Prostate gland (tissue), 2 donors: ENCODE measurements at places on chromosomes 11 and 22. TPM values are rescaled to one million over a fixed set of nuclear protein-coding genes. Genes with fewer than 3 reads are reported as not detected.

The CRACR2B gene
- total RNA-seq: 23.2 TPM

The KLHL35 gene
- 0.46 TPM for total RNA-seq

The E2F8 gene
- total RNA-seq: 0.57 TPM

The RIMBP3B gene
- total RNA-seq: not detected

The CHADL gene
- total RNA-seq: 19.0 TPM

The RAB3IL1 gene
- total RNA-seq: 3.5 TPM

The PARVG gene
- total RNA-seq: 13.5 TPM

The OR10A2 gene
- not detected for total RNA-seq

The HDAC10 gene
- 41.3 TPM for total RNA-seq

The F2 gene
- not detected for total RNA-seq

The KIAA0930 gene
- total RNA-seq: 29.1 TPM

The OOSP4B gene
- not detected for total RNA-seq

The KRTAP5-8 gene
- total RNA-seq: 2.8 TPM

The OR51B5 gene
- 0.23 TPM for total RNA-seq

The ACTN3 gene
- total RNA-seq: not detected

The SPI1 gene
- total RNA-seq: 6.8 TPM

The MS4A12 gene
- total RNA-seq: not detected

The SULT4A1 gene
- 0.14 TPM for total RNA-seq

The MYBPC3 gene
- total RNA-seq: not detected

The CHST1 gene
- total RNA-seq: 0.32 TPM

The MMP1 gene
- total RNA-seq: not detected

The HSPB2 gene
- total RNA-seq: not detected

The KDM4E gene
- not detected for total RNA-seq

The CHRNA10 gene
- total RNA-seq: 0.96 TPM

The MIOX gene
- total RNA-seq: not detected

The C1QTNF6 gene
- total RNA-seq: 9.3 TPM

The LARGE2 gene
- total RNA-seq: 33.6 TPM

The P2RY6 gene
- 3.5 TPM for total RNA-seq

The LMNTD2 gene
- 19.2 TPM for total RNA-seq

The MMP10 gene
- total RNA-seq: 0.18 TPM

The MUC5AC gene
- 0.45 TPM for total RNA-seq

The EXT2 gene
- 76.5 TPM for total RNA-seq

The SLC22A6 gene
- not detected for total RNA-seq

The UPK2 gene
- not detected for total RNA-seq

The SLC16A8 gene
- 0.59 TPM for total RNA-seq

The ARL2 gene
- total RNA-seq: 135 TPM

The IGLL1 gene
- total RNA-seq: 0.85 TPM

The GLYATL2 gene
- 1.7 TPM for total RNA-seq

The ESAM gene
- 18.6 TPM for total RNA-seq

The ARAP1 gene
- 95.2 TPM for total RNA-seq

The SGSM1 gene
- total RNA-seq: 4.1 TPM

The C11orf87 gene
- total RNA-seq: not detected

The ACR gene
- total RNA-seq: not detected

The OR6A2 gene
- total RNA-seq: 0.57 TPM

The TIGD3 gene
- total RNA-seq: 0.27 TPM

The CABP7 gene
- total RNA-seq: 1.5 TPM

The CNTF gene
- total RNA-seq: not detected

The AASDHPPT gene
- 37.2 TPM for total RNA-seq

The GVQW3 gene
- total RNA-seq: 2.5 TPM

The TBX10 gene
- not detected for total RNA-seq

The PGA5 gene
- total RNA-seq: not detected

The SMTNL1 gene
- total RNA-seq: not detected

The KCNQ1OT1 gene
- total RNA-seq: 1.0 TPM

The OR52E8 gene
- total RNA-seq: not detected

The GGTLC2 gene
- not detected for total RNA-seq

The LMO2 gene
- 11.4 TPM for total RNA-seq

The TTC36 gene
- 7.7 TPM for total RNA-seq

The MYEOV gene
- total RNA-seq: not detected

The MS4A3 gene
- total RNA-seq: not detected
